Heart left ventricle (tissue), 16 donors: ENCODE measurements at places on chromosomes 6 and 20. TPM values are rescaled to one million over a fixed set of nuclear protein-coding genes. Genes with fewer than 3 reads are reported as not detected.

- peak; percentile 65 for DNase-seq
Measured at GRCh38 chr20:59004763-59005522, 2.1 kb downstream of the CTSZ start.

The DEFB124 gene
- total RNA-seq, result not detected

GRCh38 chr20:52926505-52926904 lies 45.7 kb upstream of the TSHZ2 start:
- no peak for DNase-seq

The COL9A1 gene
- not detected for total RNA-seq

GRCh38 chr6:33654831-33655554 lies 33.9 kb downstream of the ITPR3 start:
- no peak for DNase-seq
